Right renal cortex interstitium (tissue), 3 donors: ENCODE measurements at places on chromosomes 3 and 15.

DNA sequence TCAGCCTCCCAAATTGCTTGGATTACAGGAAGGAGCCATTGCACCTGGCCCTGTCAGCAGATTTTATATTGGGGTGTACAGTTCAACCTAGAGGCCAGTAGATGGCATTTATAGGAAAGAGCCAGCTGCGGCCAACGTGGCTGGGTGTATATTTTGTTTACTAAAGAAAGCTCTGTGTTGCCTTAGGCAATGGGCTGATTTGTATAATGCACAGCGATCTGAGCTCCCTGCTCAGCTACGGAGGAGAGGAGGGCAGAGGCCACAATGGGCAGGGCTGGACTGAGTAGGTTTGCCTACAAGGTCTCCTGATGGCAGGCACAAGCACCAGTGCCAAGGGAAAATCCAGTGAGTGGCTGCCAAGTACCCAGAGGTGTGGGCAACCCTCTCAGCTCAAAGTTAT is 282.4 kb downstream of the ARPP21 start:
- DNase-seq, result no peak

DNA sequence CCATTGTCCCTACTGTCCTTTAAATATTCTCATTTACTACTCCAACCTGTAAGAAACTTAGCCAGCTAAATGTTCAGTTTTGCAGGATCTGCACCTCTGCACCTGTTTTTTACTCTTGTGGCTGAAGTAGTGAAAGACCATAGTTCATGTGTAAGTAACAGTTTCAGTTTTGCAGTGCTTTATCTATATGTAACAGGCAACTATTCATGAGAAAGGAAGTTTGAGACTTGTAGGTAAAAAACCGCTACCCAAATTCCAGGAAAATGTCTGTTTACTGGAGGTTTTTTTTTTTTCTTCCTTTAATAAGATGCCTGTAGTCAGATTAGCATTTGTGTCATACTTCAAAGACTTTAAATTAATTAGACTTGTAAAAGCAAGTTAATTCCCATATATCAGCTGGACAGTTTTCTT is 25.4 kb upstream of the MBNL1 start:
- DNase-seq, result no peak

- peak; percentile 51 for DNase-seq
These were observed 19.9 kb upstream of the CACNA2D2 start for GRCh38 chr3:50523279-50523811.

DNA sequence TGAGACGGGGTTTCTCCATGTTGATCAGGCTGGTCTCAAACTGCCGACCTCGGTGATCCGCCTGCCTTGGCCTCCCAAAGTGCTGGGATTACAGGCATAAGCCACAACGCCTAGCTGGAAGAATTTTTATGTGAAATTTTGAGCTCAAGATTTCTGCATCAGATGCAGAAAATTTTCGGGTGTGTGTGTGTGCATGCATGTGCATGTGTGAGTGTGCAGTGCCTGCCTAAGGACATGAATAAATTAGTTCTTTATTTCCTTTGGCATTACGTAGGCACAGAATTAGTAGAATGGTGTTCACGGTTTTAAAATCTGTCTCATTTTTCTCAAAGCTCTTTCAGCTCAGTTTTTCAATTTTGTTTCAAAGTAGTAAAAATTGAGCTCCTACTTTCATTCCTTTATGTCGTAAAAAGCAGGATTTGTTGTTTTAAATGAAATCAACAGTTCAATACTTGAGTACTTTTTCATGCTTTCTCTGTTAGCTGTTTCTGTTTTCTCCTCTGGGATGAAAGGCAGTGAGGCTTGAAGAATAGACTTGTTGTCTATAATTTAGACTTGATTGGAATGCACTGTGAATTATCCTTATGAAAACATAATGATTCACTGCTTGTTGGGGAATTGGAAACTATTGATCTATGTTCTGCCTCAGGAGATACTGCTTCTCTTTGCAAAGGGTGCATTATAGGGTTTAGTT is 23.3 kb upstream of the RAB11A start:
- DNase-seq, result no peak

DNA sequence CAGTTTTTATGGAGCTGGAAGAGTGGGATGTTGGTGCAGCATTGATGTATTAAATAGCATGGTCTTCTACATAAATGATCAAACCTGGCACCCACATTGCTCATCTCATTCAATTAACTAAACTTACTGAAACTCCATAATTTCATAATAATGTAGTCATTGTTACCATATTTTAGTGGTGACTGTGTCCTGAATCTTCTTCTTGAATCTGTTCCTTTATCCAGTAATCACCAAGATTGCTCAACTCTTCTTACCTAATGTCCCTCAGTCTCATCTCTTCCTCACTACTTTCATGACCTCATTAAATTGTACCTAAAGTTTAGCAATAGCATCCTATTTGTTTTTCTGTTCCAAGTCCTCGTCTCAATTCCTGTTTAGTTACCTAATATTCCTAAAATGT is 69.8 kb downstream of the FGF7 start:
- no peak for DNase-seq

- peak; percentile 64 for DNase-seq
These were observed 19.2 kb upstream of the CORO2B start for GRCh38 chr15:68559345-68560310.

DNA sequence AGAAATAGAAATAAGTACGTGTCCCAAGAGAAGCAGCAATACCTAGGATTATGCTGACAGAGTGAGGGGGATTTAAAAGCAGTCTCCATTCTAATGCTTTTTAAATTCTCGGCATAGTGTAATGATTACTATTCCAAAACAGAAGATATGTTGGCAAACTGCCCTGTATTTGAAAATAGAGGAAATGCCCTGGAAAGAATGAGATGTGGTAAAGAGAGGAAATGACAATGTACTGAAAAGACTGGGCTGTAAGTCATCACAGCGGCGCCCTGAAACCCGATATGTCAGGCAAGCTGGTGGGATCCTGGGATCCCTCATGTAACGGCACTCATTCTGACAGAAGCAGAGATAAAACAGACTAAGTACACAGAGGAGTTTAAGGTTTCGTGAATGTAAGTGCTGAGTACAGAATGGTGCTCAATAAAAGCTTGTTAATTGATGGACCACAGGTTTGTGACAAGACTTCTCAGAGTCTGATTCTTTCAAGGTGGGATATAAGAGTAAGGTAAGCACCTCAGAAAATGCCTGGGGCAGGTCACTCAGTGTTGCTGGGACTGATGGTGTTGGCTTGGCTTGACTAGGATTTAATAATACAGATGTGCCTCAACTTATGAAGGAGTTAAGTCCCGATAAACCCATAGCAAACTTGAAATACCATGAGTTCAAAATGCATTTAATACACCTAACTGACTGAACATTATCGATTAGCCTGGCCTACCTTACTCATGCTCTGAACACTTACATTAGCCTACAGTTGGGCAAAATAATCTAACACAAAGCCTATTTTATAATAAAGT is 91.4 kb downstream of the NFKBIZ start:
- DNase-seq, result no peak

DNA sequence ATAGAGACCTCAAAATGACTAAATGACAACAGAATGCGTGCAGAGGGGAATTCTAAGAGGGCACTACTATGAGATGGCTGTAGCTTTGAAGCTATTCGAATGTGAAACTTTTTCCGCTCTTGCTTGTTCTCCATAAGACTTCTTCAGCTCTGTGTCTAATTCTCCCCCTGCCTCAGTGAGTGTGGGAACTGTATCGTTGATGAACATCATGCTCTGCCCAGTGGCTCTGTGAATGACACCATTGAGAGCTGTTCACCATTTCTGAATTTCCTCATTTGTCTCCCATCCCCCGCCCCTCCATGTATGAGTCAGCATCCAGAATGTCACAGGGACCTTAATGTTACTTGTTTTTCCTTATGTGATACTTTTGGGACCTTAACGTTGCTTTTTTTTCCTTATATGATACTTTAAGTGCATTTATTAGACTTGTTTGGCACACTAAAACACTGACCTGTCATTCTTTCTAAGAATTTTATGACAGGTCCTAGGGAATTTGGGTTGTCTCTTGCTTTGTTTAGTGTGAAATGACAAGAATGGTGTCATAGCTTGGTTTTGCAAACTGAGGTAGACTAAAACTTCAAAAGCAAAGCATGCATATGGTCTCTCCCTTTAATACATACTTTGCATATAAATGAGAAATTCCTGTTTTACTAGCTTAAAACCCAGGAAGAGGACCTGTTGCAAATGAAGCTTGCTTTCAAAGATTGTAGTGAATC is 99.6 kb downstream of the FNDC3B start:
- DNase-seq, result no peak

DNA sequence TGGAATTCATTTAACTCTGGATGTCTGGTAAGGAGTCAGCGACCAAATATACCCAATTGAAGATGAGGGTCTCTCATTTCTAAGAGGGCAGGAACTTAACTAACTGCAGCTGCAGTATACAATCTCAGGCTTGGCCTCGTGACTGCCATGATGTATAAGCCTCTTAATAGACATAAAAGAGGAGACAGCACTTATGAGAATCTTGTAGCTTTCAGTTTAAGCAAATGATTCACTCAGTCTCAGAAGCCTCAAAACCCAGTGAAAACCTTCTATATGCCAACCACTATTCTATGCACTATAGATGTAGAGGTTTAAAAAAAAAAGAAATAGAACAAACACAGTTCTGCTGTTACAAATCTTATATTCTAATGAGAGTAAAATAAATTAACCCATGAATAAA is 513.9 kb downstream of the TBL1XR1 start:
- no peak for DNase-seq

- no peak for DNase-seq
These were observed 87.5 kb downstream of the ADAMTS17 start for GRCh38 chr15:100254285-100254684.

- no peak for DNase-seq
These were observed 593.3 kb downstream of the FOXP1 start for GRCh38 chr3:70990185-70990584.

DNA sequence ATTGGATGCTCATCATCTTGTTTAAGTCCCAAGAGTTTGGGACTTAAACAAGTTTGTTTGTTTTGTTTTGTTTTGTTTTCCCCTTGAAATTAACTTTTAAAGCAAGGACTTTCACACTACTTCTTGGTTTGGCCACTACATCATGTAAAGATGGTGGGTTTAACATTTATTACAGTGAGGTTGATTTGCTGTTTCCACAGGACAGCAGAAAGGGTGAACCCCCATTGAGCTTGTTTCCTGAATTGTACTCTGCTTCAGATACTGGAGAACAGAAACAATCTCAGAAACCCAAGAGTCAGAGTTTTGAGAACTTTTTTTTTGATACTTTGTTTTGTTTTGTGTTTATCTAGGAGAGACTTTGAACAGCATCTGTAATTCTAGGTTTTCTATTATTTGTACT is 6.7 kb downstream of the POU1F1 start:
- no peak for DNase-seq

GRCh38 chr3:23996095-23996524 is 51.0 kb downstream of the NR1D2 start:
- no peak for DNase-seq

GRCh38 chr3:23076437-23076836 is 126.7 kb upstream of the UBE2E2 start:
- no peak for DNase-seq

GRCh38 chr15:73989001-73989798 is 2.9 kb downstream of the STOML1 start:
- no peak for DNase-seq

DNA sequence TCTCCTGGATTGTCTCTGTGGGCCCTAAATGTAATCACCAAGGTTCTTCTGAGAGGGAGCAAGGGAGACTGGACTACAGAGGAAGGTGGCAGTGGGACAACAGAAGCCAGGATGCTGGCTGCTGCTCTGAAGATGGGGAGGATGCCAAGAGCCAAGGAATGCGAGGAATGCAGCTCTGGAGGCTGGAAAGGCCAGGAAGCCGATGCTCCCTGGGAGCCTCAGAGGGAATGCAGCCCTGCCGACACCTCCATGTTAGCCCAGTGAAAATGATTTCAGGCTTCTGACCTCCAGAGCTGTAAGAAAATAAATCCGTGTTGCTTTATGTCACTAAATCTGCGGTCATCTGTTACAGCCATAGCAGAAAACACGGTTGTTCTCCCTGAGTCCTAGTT is 44.1 kb downstream of the UMPS start:
- DNase-seq, result no peak

- DNase-seq, result no peak
These were observed 424.1 kb upstream of the TPM1 start for GRCh38 chr15:62618432-62618831.

GRCh38 chr3:33064929-33065328 is 32.0 kb downstream of the GLB1 start:
- DNase-seq, result no peak

DNA sequence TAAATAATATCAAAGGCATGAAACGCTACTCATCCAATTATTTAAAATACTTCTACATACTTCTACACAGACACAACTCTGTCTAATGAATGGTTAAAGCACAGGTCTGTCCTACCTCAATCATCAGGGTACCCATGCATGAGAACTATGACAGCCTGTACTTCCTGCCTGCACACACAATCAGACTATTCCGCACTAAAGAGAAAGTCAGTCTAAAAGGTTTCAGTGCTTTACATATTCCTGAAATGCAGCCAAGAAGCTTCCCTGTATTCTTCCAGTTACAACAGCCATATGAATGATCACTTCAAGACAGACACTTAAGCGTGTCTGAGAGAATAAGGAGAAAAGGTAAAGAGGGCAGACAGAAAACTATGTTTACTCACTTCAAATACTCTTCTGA is 58.8 kb downstream of the TUBGCP4 start:
- DNase-seq, result no peak

- no peak for DNase-seq
These were observed 1242.2 kb downstream of the OTOL1 start for GRCh38 chr3:162738784-162739183.

GRCh38 chr3:40340541-40341170 is 31.1 kb downstream of the EIF1B start:
- DNase-seq, result no peak

GRCh38 chr15:78841376-78841706 is 30.1 kb upstream of the ADAMTS7 start:
- DNase-seq, result no peak

GRCh38 chr3:72008226-72008996 is 223.5 kb upstream of the PROK2 start:
- DNase-seq, result no peak

- no peak for DNase-seq
These were observed 127.7 kb downstream of the LRRK1 start for GRCh38 chr15:101046826-101047225.

- DNase-seq, result peak; percentile 27
These were observed 813.1 kb downstream of the NAALADL2 start for GRCh38 chr3:175672119-175672689.

DNA sequence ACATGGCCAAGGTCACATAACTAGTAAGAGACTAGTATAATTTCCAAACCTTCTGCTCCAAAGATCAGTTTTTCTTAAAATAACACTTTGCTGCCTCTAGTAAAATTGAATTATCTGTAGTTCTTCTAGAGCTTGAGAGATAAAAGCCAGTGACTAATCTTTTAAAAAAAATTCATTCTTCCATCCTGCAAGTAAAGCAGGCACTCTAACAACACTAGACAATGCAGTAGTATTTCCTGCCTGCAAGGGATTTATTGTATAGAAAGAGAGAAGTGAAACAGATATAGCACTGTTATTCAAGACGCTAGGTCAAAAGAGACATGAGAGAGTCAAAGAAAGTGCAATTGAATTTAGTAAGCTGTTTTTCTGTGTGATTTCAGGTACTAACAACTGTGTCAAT is 159.5 kb upstream of the TBC1D5 start:
- no peak for DNase-seq

- no peak for DNase-seq
These were observed 263.0 kb downstream of the TLE3 start for GRCh38 chr15:69834761-69835160.
